Urinary bladder (tissue), 4 donors: ENCODE measurements at places on chromosomes 1 and 21. TPM values are rescaled to one million over a fixed set of nuclear protein-coding genes. Genes with fewer than 3 reads are reported as not detected.

The IFI44 gene
- 49.8 TPM for total RNA-seq

The FCRL2 gene
- 0.26 TPM for total RNA-seq

The HEYL gene
- total RNA-seq: 7.9 TPM

The RXRG gene
- total RNA-seq: 4.5 TPM

The C4BPB gene
- total RNA-seq: 1.6 TPM

DNA sequence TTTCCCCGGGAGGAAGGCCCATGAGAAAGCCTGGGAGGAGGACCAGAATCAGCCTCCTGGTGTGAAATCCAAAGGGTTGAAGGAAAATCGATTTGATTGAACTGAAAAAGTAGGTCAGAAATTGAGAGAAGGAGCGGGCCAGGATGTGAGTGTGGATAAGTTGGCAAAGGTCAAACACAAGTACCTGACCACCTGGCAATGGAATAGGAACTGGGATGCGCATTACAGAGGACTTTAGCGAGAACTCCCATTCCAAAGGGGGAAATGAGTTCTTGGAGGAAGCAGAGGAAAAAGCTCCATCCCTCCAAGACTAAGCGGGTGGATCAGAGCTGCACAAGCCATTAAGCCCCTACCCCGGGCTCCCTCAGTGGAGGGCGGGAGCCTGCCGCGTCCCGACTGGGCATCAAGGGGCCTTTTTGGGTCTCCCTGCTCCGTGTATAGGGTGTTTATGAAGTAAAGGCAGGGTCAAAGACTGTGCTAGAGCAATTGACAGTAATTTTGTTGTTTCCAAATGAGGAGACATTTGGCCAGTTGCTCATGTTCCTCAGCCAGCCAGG, 56.4 kb downstream of the TGFB2 start:
- DNase-seq: no peak

- DNase-seq: peak; percentile 36
Observed at GRCh38 chr1:38000529-38001455, 4.5 kb downstream of the FHL3 start.

GRCh38 chr1:147902253-147902845, at the start of gene GJA8:
GJA8 (plus strand) TSS chr1:147902795; CDS start chr1:147907956, 5,161 bp downstream.
- no peak for DNase-seq

- no peak for DNase-seq
Observed at GRCh38 chr1:19124273-19124672, 85.8 kb downstream of the UBR4 start.

- no peak for DNase-seq
Observed at GRCh38 chr1:178109348-178110143, 15.6 kb downstream of the RASAL2 start.

- DNase-seq: no peak
Observed at GRCh38 chr21:15405214-15405613, 324.6 kb upstream of the USP25 start.

DNA sequence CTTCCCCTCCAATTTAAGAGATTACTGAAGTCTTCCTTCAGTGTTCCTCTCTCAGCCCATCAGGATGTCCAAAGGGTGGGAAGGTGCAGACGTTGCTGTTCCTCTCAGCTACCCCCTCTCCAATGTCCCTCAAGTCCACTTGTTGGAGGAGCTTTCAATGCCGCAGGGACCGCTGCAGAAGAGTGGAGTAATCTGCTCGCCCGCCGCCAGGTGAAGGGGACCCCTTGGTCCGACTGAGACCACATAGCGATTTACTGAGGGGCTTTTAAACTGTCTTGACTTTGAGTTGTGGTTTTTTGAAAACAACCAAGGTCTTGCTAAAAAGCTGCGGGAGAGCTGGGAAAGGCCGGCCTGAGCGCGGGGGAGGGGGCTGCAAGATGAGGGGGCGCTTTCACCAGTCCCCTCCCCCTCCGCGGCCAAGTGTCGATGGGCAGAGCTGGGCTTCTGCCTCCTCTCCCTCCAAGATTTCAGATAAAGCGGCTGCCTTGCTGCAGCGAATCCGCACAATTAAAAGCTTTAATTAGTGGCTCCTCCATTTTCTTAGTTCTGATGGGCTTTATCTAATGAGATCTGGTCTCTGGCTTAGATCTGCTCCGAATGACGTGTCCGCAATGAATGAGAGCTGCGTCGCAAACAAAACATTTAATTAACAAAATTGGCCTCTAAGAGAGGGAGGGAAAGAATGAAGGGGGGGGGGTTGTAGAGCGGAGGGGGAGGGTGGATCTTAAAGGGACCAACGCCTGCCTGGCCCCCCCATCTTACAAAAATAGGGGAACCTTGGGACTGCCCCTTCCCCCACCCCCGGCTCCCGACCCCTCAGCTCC, 5.9 kb downstream of the LMO4 start:
- no peak for DNase-seq

GRCh38 chr1:54500107-54500431, 48.0 kb upstream of the ACOT11 start:
- no peak for DNase-seq
